Bronchial epithelial cell (primary cell): ENCODE measurements at places on chromosomes 7 and 10.

DNA sequence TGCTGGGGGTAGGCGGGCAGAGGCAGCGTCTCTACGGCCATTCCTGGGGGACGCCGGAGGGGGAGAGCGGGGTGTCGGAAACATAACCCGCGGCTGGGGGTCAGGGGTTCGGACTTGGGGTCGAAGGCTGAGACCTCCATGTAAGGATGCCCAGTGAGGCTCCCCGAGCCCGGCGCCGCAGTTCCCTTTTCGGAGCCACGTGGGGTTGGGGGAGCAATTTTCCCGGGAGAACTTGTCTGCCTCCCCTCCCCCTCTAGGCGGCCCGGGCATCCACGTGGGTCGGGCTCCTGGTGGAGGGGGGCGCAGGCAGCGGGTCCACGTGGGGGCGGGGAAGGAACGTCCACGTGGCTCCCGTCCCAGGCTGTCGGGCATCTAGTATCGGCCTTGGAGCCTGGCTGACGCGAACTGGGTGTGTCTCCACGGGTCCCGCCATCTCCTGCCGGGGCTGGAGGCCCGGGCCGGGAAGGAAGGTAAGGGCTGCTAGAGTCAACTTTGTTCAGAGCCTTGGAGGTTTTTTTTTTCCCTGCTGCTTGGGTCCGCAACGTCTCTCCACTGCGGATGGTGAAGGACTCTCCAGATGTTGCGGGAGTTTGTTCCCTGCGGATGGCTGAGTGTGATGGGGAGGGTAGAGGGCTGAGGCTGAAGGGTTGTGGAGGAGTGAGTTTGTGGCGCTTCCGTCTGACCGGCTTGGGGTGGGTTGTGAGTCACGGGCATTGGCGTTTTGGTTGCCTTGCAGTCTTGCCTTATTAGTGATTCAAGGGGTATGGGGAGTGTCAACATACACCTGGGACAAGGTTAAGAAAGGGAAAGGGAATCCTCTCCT, 744 bp downstream of the PPRC1 start:
- peak; percentile 91 for DNase-seq

DNA sequence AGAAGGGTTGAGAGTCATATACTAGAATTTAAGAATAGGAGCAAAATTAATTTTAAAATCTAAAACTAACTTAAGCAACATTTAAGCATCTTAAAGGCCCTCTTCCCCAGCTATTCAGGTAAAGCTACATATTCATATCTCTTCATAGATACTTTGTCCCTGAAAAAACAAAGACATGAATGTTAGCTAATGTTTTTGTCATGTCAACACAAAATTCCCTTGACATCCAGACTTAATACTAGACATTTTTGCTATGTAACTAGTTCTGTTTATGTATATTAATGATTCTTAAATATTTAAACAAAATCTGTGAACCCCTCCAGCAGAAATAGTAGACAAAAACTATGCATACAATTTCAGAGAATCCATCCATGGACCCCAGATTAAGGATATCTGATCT, 43.5 kb downstream of the BAZ1B start:
- no peak for DNase-seq

DNA sequence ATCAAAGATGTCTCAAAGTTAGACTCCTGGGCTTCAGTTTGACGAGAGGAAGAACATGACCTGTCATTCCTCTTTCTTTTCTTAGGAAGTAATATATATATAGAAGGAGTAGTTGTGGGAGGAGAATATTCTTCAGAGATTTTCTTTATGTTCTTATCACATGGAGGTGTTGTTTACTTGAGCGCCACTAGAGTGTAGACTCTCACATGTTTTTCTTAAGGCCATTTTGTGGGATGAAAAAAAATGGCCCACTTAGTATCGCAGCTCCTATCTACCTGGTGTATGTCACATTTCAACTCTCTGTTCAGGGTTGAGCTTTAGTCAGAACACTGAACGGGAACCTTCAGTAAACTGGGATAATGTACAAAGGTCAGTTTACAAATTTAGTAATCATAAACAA, 645.2 kb downstream of the PHTF2 start:
- DNase-seq: no peak

DNA sequence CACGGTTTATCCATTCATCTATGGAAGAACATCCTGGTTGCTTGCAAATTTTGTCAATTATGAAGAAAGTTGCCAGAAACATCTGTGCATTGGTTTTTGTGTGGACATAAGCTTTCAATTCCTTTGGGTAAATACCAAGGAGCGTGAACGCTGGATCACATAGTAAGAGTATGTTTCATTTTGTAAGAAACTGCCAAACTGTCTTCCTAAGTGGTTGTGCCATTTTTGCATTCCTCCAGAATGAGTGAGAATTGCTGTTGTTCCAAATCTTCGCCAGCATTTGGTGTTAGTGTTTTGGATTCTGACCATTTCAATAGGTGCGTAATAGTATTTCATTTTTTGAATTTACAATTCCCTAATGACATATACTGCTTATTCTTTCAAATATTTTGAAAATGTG, 155.3 kb upstream of the FRMD4A start:
- no peak for DNase-seq

GRCh38 chr7:137482466-137482865, 138.9 kb upstream of the PTN start:
- no peak for DNase-seq

- no peak for DNase-seq
Observed at GRCh38 chr10:46069771-46070463, 23.8 kb upstream of the MSMB start.

DNA sequence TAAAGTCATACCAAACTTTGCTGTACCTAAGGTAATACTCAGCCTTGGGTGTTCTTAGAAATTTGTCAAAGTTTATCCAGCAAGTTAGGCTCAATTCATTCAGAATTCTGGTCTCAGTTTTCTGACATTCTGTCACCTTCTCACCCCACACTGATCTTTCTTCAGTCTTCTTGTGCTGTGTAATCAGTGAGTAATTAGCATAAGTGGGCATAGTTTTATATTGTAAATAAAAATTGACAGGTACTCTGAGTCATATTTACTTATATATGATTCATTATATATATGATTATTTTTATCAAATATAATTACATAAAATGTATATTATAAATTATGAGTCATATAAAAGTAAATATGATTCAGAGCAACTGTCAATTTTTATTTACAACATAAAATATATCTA, 170.9 kb upstream of the MAGI2 start:
- DNase-seq: peak; percentile 80

DNA sequence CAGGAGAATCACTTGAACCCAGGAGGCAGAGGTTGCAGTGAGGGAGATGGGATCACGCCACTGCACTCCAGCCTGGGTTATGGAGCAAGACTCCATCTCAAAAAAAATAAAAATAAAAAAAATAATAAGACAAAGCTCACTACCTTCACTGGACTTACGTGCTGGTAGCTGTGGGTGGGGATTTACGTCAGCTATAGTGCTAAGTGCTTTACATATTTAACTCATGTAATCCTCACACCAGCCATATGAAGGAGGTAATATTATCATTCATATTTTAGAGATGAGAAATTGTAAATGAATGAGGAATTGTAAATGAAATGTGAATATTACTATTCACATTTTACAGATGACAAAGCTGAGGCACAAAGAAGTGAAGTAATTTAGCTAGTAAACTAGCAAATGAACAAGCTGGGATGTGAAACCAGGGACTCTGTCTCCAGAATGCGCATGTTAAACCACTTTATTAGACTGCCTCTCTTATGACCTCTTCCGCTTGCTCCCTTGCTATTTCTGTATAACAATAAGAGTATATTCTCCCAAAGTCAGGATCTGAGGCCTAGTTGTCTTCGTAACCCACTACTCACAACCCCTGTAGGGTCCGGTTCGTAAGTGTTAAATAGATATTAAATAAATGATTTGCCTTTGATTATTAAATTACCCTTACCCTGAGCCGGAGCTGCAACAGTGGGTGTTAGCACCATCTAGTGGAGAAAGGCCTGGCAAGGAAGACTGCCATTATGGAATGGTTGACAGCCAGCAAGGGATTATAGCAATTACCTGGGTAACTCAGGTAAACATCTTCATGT, 70.2 kb downstream of the HTR7 start:
- peak; percentile 55 for DNase-seq

DNA sequence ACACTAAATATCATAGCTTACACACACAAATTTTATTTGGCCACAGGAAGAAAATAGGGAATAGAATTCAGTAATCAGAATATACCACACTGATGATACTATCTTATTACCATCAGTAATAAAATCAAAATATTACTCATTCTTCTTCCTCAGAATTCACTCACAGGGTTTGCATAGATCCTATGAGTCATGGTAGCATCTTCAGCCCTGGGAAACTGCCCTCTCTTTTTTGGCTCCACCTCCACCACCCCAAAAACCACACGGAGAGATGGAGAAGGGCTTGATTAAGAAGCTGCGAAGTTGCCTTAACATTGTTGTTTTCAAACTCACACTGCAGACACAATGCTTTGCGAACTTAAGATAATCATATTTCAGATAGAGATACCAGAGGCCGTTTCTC, 154.1 kb upstream of the AHR start:
- peak; percentile 55 for DNase-seq

GRCh38 chr10:66836771-66837170, 89.1 kb upstream of the LRRTM3 start:
- DNase-seq: no peak

DNA sequence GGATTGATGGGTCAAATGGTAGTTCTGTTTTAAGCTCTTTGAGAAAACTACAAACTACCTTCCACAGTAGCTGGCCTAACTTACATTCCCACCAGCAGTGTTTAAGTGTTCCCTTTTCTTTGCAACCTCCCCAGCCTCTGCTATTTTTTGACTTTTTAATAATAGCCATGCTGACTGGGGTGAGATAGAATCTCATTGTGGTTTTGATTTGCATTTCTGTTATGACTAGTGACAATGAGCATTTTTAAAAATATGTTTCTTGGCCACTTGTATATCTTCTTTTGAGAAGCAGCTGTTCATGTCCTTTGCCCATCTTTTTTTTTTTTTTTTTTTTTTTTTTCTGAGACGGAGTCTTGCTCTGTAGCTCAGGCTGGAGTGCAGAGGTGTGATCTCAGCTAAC, 155.2 kb upstream of the BMPER start:
- no peak for DNase-seq

GRCh38 chr10:27253576-27253975, 13.0 kb upstream of the ACBD5 start:
- no peak for DNase-seq

GRCh38 chr10:33189808-33190207, 144.7 kb downstream of the NRP1 start:
- no peak for DNase-seq

DNA sequence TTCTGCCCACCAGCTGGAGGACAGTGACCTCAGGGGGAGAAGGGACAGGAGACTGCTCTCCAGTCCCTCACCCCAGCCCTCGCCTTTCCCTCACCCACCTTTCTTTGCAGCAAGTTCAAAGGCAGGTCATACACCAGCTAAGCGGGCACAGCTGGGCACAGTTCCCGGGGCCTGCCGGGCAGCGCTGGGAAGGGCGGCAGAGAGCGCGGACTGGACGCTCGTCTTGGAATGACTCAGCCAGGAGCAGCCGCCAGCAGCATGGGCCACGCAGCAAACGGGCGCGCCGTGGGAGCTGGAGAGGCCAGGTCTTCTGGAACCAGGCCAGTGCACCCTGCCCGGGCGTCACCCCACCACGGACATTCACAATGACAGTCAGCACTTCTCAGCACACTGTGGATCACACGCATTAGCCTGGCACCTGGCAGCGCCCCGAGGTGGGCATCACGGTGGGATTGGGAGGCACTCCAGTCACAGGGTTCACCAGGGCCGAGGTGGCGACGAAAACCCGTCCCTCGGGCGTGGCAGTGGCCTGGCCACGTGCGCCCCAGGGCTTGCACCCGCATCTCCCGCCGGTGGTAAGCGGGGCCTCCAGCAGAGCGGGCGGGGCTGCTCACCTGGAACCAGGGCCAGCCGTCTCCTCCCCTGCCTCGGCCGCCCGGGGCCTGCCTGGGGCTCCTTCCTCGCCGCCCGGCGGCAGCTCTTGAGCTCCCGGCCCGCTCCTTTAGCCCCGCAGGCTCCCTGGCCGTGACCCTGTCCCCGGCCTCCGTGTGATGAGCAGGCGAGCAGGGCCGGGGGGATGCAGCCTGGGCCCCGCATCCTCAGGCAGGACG, 29.0 kb upstream of the WDFY4 start:
- DNase-seq: peak; percentile 26
